SJSA1 (cell line): ENCODE measurements at places on chromosomes 12 and 14. TPM values are rescaled to one million over a fixed set of nuclear protein-coding genes. Genes with fewer than 3 reads are reported as not detected.

- DNase-seq = no peak
Measured at GRCh38 chr12:89597770-89598169, 71.9 kb upstream of the POC1B start.

- no peak for DNase-seq
Measured at GRCh38 chr12:110717037-110717436, 25.7 kb downstream of the PPP1CC start.

GRCh38 chr14:56817396-56817921 lies 7.2 kb upstream of the OTX2 start:
- no peak for DNase-seq

- DNase-seq = no peak
Measured at GRCh38 chr12:4230526-4230925, 43.0 kb upstream of the CCND2 start.

GRCh38 chr12:95318071-95318545 lies 100.5 kb downstream of the VEZT start:
- DNase-seq = peak; percentile 93

GRCh38 chr14:65606460-65606859 lies 193.9 kb downstream of the FUT8 start:
- DNase-seq = no peak

- peak; percentile 35 for DNase-seq
Measured at GRCh38 chr12:56763753-56764657, 881 bp downstream of the HSD17B6 start.

The MSI1 gene
- total RNA-seq = not detected in 2 replicates

The KRT83 gene
- not detected in 2 replicates for total RNA-seq

The MMP19 gene
- 9.8 and 14.5 TPM in 2 replicates for total RNA-seq
